ENCODE measurements at places on chromosomes 13 and 19. TPM values are rescaled to one million over a fixed set of nuclear protein-coding genes. Genes with fewer than 3 reads are reported as not detected.
A peak's percentile ranks its signal among the peaks of the same experiment; 100 is the strongest.

DNA sequence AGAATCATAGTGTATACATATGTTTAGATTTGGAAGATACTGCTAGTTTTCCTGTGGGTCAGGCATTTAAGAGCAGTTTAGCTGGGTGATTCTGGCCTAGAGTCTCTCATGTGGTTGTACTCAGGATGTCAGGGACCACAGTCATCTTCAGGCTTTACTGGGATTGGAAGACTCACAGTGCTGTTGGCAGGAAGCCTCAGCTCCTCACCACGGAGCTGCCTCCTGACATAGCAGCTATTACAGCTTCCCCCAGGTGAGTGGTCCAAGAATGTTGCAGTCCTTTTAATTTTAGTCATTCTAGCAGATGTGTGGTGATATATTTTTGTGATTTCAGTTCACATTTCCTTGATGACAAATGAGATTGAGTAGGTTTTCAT is 16.9 kb upstream of the GPR18 start:
- DNase-seq, result no peak

Gene SHISA7
- not detected for total RNA-seq

Gene STOML3
- not detected for total RNA-seq

Gene ZNF17
- 22.0 TPM for total RNA-seq

DNA sequence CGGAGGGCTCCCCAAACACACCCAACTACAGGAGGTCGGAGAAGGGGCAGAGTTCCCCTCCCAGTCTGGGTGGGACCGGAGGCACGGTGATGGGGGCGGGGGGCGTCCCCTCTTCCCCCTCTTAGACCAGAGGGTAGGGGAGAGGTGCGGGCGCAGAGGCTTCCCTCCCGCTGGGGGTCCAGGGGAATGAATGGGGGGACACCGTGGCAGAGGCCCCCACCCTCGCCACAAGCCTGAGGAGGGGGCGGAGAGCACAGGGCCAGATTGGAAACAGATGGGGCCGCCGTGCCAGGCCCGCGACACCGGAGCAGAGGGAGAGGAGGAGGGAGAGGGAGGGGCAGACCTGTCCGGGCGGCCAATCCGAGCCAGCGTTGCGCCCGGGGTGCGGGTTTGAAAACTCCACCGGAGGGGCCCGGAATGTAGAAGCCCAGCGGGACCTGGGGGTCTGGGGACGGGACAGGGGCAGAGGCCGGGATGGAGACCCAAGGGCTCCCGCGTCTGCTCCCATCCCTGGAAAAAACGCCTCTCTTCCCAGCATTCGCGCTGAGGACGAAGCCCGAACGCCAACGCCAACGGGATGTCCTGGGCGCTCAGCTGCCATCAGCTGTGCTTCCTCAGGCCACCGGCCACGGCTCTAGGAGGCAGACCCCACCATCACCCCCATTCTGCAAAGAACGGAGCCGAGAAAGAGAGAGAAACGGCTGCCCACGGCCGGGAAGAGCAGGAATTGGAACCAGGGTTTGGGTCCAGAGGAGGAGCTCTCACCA is 46.8 kb downstream of the PTPRS start:
- DNase-seq, result peak; percentile 33

Gene KIR3DL2
- total RNA-seq, result not detected

GRCh38 chr13:74576420-74576819 is 442.2 kb upstream of the KLF12 start:
- DNase-seq, result no peak

DNA sequence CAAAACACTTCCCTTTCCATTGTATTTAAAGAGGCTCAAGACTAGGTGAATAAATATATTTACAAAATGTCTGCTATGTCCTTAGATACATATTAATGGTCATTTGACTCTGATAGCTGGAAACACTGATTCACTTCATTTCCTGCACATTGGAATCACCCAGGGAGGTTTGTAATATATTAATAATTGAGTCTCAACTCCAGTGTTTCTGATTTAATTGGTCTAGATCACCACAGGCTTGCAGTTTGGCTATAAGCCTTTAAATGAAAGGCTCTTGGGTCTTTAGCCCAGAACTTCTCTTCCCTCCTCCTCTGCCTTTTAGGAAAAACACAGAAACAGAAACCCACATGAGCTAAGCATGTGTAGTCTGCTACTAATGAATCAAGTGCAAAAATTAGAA is 378.0 kb downstream of the TBC1D4 start:
- DNase-seq, result no peak

- DNase-seq, result no peak
Measured at GRCh38 chr13:48654511-48654910, 782 bp downstream of the CYSLTR2 start.

DNA sequence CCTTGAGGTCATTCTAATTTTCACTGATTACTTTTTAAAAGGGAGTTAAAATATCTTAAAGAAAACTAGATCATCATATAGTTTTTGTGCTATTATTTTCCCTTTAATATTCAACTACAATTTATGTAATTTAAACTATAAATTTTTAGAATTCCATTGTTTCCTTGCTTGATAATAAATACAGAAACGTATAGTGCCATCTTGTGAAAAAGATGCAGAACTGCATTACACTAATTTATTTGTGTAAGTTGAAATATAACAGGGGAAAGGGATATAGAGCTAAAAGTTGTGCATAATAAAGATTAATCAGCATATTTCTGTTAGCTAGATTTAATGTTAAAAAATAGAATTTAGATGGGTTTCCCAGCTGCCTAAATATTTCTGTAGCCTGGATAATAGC is 61.5 kb upstream of the TDRD3 start:
- no peak for DNase-seq

Gene NACC1
- 20.5 TPM for total RNA-seq

DNA sequence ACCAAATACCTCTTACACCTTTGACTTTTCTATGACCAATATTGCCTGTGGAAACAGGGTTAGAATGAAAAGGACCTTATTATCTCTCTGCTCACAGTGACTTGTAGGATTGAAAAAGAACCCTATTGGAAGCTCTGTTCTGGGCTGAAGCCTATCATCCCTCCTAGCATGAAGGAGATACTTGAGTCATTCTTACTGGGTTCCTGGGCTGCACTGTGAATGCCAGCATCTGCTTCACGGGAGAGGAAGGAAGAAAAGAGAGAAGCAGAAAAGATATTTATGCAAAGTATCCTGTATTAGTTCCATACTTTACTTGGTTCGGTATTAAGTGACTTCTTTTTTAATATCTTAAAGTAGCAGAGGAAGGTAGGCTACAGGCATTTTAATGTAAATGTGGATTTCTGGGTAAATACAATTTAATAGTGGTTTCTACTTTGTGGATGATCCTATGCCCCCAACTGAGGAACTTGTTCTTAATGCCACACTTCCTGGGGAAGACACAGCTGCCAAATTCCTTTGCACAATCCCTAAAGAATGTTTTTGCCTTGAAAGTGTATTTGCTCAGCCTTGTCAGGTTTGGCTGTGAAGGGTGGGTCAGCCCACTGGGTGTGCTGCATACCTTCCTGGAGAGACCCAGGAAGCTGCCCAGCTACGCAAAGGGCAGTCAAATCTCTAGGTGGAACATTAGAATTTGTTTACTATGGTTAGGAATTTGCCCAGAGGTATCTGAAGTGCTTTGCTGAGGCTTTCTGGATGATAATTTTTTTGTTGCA is 13.7 kb upstream of the SCEL start:
- no peak for DNase-seq
